Mesothelial cell of epicardium (in vitro differentiated cells): ENCODE measurements at places on chromosomes 7 and 10. TPM values are rescaled to one million over a fixed set of nuclear protein-coding genes. Genes with fewer than 3 reads are reported as not detected.

Gene PLEKHA8
- total RNA-seq: 39.8 to 43.5 TPM (median 40.3 TPM) in 3 replicates

DNA sequence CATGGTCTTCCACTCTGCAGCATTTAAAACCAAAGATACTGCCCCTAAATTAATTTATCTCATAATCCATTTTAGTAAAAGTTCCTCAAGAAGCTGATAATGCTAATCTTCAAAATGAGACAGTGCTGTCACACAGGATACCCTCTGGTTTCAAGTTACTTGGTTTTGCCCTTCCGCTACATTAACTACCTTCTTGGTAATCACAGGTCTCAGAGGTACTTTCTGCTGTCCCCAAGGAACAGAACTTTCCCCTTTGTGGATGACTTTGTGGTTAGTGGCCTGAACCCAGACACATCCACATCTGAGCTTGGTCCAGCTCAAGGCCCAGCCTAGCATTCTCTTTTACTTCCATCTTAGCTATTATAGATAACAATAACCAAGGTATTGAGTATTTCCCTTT lies 88.8 kb upstream of the TMEM26 start:
- H3K27me3 ChIP-seq: peaks cover 25% of the 10 kb centered on the region
- H3K27ac ChIP-seq: no peak overlapping the region
- H3K36me3 ChIP-seq: no peaks in the 10 kb centered on the region
- no peak overlapping the region for H3K4me3 ChIP-seq
- H3K4me1 ChIP-seq: no peaks in the 10 kb centered on the region
- DNase-seq: no peak

- no peak overlapping the region for H3K4me3 ChIP-seq
- H3K27me3 ChIP-seq: no peaks in the 10 kb centered on the region
- H3K4me1 ChIP-seq: peaks cover 14% of the 10 kb centered on the region
- DNase-seq: no peak
- peaks cover 30% of the 10 kb centered on the region for H3K36me3 ChIP-seq
- no peak overlapping the region for H3K27ac ChIP-seq
Measured at GRCh38 chr10:11863353-11864109, 40.4 kb downstream of the PROSER2 start.

Gene SEMA3D
- total RNA-seq: 264 to 278 TPM (median 272 TPM) in 3 replicates

Gene SEPTIN7
- total RNA-seq: 200 to 203 TPM (median 203 TPM) in 3 replicates

DNA sequence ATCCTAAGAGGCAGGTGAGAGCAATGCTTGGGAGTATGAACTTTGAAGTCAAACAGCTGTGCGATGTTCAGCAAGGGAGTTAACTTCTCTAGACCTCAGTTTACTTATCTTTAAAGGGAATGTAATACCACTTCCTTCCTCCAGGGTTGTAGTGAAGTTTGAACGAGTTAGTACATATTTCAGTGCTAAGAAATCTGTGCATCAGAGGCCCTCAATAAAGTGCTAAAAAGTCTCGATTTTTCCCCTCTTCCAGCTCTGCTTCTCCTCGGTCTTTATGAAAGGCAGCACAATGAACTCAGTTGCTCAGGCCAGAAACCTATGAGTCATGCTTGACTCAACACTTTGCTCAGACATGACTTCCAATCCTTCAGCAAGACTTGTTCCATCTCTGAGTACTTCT lies 418.9 kb downstream of the MDFIC start:
- no peaks in the 10 kb centered on the region for H3K27me3 ChIP-seq
- H3K4me1 ChIP-seq: peaks cover 49% of the 10 kb centered on the region
- no peak overlapping the region for H3K27ac ChIP-seq
- H3K4me3 ChIP-seq: no peak overlapping the region
- no peak for DNase-seq

Gene COPS6
- total RNA-seq: 96.4 to 103 TPM (median 97.7 TPM) in 3 replicates

Gene AKR1D1
- not detected in 3 replicates for total RNA-seq

GRCh38 chr7:38244516-38244915 lies 28.9 kb downstream of the TARP start:
- H3K4me1 ChIP-seq: no peaks in the 10 kb centered on the region
- no peak overlapping the region for H3K4me3 ChIP-seq
- H3K27ac ChIP-seq: no peak overlapping the region

Gene NPY4R2
- total RNA-seq: 0.14 TPM in 1 of 3 replicates, not detected in the others

Gene ZNF777
- 18.5 to 20.0 TPM (median 18.9 TPM) in 3 replicates for total RNA-seq

- no peak overlapping the region for H3K27ac ChIP-seq
- no peaks in the 10 kb centered on the region for H3K36me3 ChIP-seq
Measured at GRCh38 chr10:69090685-69091084, 2.8 kb downstream of the SRGN start.

Gene TMED4
- 97.0 to 97.7 TPM (median 97.6 TPM) in 3 replicates for total RNA-seq

Gene ZNF107
- 9.9 to 11.7 TPM (median 10.3 TPM) in 3 replicates for total RNA-seq

- H3K27me3 ChIP-seq: peaks cover 9% of the 10 kb centered on the region
- H3K36me3 ChIP-seq: no peaks in the 10 kb centered on the region
- peaks cover 3% of the 10 kb centered on the region for H3K4me1 ChIP-seq
- no peak overlapping the region for H3K4me3 ChIP-seq
- no peak overlapping the region for H3K27ac ChIP-seq
Measured at GRCh38 chr7:78683566-78683965, 769.9 kb downstream of the MAGI2 start.

Gene GPR26
- total RNA-seq: not detected in 3 replicates

DNA sequence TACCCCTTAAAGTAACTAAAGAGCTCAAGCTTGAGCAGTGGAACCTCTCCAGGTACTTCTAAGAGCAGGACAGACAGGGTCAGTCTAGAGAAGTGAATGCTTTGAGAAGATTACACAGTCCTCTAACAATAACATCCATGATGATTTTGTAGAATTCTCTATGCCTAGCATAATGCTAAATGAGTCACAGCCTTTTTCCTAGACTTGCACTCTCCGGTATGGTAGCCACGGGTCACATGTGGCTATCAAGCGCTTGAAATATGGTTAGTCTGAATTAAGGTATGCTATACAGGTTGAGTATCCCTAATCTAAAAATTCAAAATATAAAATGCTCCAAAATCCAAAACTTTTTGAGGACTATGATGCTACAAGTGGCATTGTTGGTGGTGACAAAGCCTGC lies 166.6 kb upstream of the MKLN1 start:
- no peaks in the 10 kb centered on the region for H3K27me3 ChIP-seq
- H3K4me3 ChIP-seq: no peak overlapping the region
- H3K36me3 ChIP-seq: no peaks in the 10 kb centered on the region
- no peaks in the 10 kb centered on the region for H3K4me1 ChIP-seq
- DNase-seq: no peak
- H3K27ac ChIP-seq: no peak overlapping the region

- H3K27me3 ChIP-seq: no peaks in the 10 kb centered on the region
- DNase-seq: no peak
- no peak overlapping the region for H3K27ac ChIP-seq
- no peaks in the 10 kb centered on the region for H3K4me1 ChIP-seq
- H3K36me3 ChIP-seq: no peaks in the 10 kb centered on the region
- H3K4me3 ChIP-seq: no peak overlapping the region
Measured at GRCh38 chr7:25132430-25132829, 7.4 kb upstream of the CYCS start.

GRCh38 chr10:22473044-22473443 lies 127.7 kb downstream of the SPAG6 start:
- H3K27ac ChIP-seq: no peak overlapping the region
- DNase-seq: no peak
- H3K4me3 ChIP-seq: no peak overlapping the region

Gene ADAM12
- total RNA-seq: 10.1 to 13.4 TPM (median 13.3 TPM) in 3 replicates

GRCh38 chr7:96707901-96708774 lies 1.5 kb downstream of the SEM1 start:
- peak overlapping the region; percentile 93 for H3K4me3 ChIP-seq
- H3K36me3 ChIP-seq: peaks cover 14% of the 10 kb centered on the region
- DNase-seq: no peak
- peak overlapping the region; percentile 61 for H3K27ac ChIP-seq
- H3K27me3 ChIP-seq: no peaks in the 10 kb centered on the region
- H3K4me1 ChIP-seq: peaks cover 19% of the 10 kb centered on the region

DNA sequence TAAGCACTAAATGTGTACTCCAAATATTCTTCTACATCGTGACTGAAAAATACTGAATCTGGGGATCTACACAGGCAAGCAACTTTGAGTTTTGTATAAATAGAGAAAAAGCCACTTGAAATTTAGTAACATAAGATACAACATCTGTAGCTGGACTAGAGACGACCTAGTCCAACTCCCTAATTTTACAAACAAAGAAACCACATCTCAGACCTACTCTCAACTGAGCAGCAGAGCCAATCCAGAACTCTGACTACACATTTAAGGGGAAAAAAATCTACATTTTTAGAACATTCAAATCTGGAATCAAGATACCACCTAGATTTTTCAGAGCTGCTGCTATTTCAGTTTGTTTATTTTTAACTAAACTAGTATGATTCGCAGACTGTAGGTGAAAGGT lies 88.9 kb downstream of the CABCOCO1 start:
- H3K36me3 ChIP-seq: no peaks in the 10 kb centered on the region
- peak overlapping the region; percentile 76 for H3K27ac ChIP-seq
- peaks cover 63% of the 10 kb centered on the region for H3K4me1 ChIP-seq
- no peak overlapping the region for H3K4me3 ChIP-seq
- DNase-seq: no peak

- no peak overlapping the region for H3K27ac ChIP-seq
- H3K36me3 ChIP-seq: no peaks in the 10 kb centered on the region
- no peaks in the 10 kb centered on the region for H3K4me1 ChIP-seq
- H3K27me3 ChIP-seq: no peaks in the 10 kb centered on the region
- DNase-seq: no peak
- no peak overlapping the region for H3K4me3 ChIP-seq
Measured at GRCh38 chr7:52481571-52481970, 553.9 kb upstream of the POM121L12 start.

GRCh38 chr10:119826771-119827170 lies 45.9 kb downstream of the MCMBP start:
- no peak overlapping the region for H3K4me3 ChIP-seq
- no peak for DNase-seq
- H3K36me3 ChIP-seq: peaks cover 39% of the 10 kb centered on the region
- peaks cover 11% of the 10 kb centered on the region for H3K4me1 ChIP-seq
- H3K27me3 ChIP-seq: no peaks in the 10 kb centered on the region

GRCh38 chr7:131057015-131057793 lies 270.5 kb upstream of the MKLN1 start:
- no peaks in the 10 kb centered on the region for H3K4me1 ChIP-seq
- DNase-seq: no peak
- H3K27ac ChIP-seq: peak overlapping the region; percentile 13
- H3K4me3 ChIP-seq: no peak overlapping the region

Gene ZNF503
- total RNA-seq: 58.0 to 59.9 TPM (median 58.3 TPM) in 3 replicates

GRCh38 chr10:91238191-91238590 lies 17.7 kb downstream of the PCGF5 start:
- H3K27me3 ChIP-seq: no peaks in the 10 kb centered on the region
- H3K27ac ChIP-seq: no peak overlapping the region

GRCh38 chr7:404812-405488 lies 114.7 kb downstream of the PDGFA start:
- peaks cover 27% of the 10 kb centered on the region for H3K4me1 ChIP-seq
- no peak overlapping the region for H3K27ac ChIP-seq
- peak; percentile 26 for DNase-seq
- H3K4me3 ChIP-seq: no peak overlapping the region
- no peaks in the 10 kb centered on the region for H3K36me3 ChIP-seq

GRCh38 chr7:3912291-3912690 lies 611.2 kb downstream of the SDK1 start:
- no peak overlapping the region for H3K4me3 ChIP-seq
- DNase-seq: no peak
- H3K27me3 ChIP-seq: no peaks in the 10 kb centered on the region
- no peaks in the 10 kb centered on the region for H3K36me3 ChIP-seq

Gene OR2A42
- total RNA-seq: 0.09 to 0.50 TPM (median 0.22 TPM) in 3 replicates

Gene MYL10
- total RNA-seq: not detected in 3 replicates

DNA sequence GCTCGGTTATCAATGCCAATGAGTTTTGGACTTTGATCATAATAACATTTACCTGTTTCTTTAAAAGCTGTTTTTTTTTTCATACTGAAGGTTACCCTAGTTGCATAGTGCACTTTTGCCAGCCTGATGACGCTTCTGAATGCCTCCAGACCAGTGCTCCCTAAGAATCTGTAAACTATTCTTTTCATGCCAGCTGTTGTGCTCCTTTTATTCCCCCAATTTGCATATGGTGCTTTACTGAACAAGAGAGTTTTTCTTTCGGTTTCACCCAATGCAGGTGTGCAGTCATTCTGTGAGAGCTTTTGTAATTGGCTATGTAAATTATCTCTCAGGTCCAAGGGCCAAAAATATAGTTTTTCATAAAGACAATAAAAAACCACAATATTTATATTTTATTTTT lies 48.1 kb upstream of the GLCCI1 start:
- no peak overlapping the region for H3K27ac ChIP-seq
- H3K27me3 ChIP-seq: no peaks in the 10 kb centered on the region
- DNase-seq: no peak
- H3K36me3 ChIP-seq: no peaks in the 10 kb centered on the region
- H3K4me3 ChIP-seq: no peak overlapping the region

Gene OR9A2
- total RNA-seq: 0.29 to 0.42 TPM (median 0.33 TPM) in 3 replicates

Gene INA
- total RNA-seq: 1.1 to 1.2 TPM (median 1.2 TPM) in 3 replicates

Gene KLF14
- 0.87 to 1.0 TPM (median 1.0 TPM) in 3 replicates for total RNA-seq

Gene MUC3A
- 2.0 to 2.4 TPM (median 2.2 TPM) in 3 replicates for total RNA-seq

DNA sequence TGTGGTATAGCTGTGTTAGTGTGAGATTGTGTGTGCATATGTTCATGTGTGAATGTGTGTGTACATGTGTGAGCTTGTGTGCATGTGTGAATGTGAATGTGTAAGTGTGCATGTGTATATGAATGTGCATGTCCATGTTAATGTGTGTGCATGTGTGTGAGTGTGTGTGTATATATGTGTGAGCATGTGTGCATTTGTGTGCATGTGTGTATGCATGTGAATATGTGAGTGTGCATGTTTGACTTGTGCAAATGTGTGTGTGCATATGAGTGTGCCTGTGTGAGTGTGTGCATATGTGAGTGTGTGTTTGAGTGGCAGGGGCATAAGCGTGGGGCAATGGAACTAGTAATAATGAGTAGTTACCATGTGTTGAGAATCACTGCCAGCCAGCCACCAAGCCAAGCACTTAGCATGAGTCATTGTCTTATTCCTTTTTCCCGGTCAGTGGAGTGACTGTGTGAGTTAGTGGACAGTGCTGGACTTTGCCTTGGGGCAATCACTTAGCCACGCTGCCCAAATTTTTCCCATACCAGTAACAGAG lies 46.3 kb upstream of the SHH start:
- DNase-seq: no peak
- no peak overlapping the region for H3K4me3 ChIP-seq
- peaks cover 9% of the 10 kb centered on the region for H3K27me3 ChIP-seq
- H3K27ac ChIP-seq: no peak overlapping the region

Gene LGI1
- 0.13 to 0.59 TPM in 2 of 3 replicates, not detected in the other for total RNA-seq

Gene ZRANB1
- total RNA-seq: 30.2 to 31.2 TPM (median 30.8 TPM) in 3 replicates

DNA sequence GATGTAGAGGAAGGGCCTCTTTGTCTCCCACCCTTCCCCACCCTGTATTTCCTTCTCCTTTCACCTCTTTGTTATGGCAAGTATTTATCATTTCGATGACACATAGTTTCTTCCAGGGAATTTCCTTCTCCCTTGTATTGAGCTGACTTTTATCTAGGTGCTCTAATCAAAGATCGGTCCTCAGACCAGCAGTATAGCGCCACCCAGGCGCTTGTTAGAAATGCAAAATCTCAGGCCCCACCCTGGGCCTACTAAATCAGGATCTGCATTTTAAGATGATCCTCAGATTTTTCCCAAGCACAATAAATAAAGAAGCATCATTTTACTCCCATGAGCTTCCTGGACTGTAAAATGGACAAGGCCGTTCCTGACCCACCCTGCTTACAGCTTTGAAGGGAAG lies 12.0 kb upstream of the GOT1 start:
- H3K27ac ChIP-seq: no peak overlapping the region
- peaks cover 35% of the 10 kb centered on the region for H3K27me3 ChIP-seq
- no peak overlapping the region for H3K4me3 ChIP-seq
- no peaks in the 10 kb centered on the region for H3K4me1 ChIP-seq

Gene AS3MT
- 8.7 to 12.8 TPM (median 8.7 TPM) in 3 replicates for total RNA-seq
